SJSA1 (cell line): ENCODE measurements at places on chromosomes 3 and 15. TPM values are rescaled to one million over a fixed set of nuclear protein-coding genes. Genes with fewer than 3 reads are reported as not detected.

GRCh38 chr15:87877822-87878542, 378.6 kb downstream of the NTRK3 start:
- DNase-seq: no peak

TRIM71 gene
- total RNA-seq: under 0.01 TPM in 1 of 2 replicates, not detected in the other

IL12A gene
- 0.09 and 5.5 TPM in 2 replicates for total RNA-seq

GRCh38 chr3:151989621-151990020, 116.2 kb downstream of the SUCNR1 start:
- no peak for DNase-seq

DNA sequence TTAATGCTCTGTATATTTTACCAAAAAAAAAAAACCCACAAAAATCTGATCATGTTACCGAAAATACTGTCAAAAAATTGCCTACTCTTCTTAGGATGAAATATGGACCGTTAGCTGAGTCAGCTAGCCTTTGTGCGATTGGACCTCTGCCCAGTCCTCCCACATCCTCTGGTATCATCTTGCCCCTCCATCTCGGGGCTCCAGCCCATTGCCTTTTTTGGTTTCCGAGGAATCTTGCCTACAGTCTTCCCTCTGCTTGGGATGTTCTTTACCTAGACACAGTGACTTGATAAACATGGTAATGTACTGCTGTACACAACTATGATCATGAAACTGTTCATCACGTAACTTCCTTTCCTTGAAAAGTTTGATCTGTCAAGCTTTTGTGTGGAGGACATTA, 371.4 kb downstream of the SV2B start:
- no peak for DNase-seq

HGD gene
- total RNA-seq: not detected in 2 replicates

DNA sequence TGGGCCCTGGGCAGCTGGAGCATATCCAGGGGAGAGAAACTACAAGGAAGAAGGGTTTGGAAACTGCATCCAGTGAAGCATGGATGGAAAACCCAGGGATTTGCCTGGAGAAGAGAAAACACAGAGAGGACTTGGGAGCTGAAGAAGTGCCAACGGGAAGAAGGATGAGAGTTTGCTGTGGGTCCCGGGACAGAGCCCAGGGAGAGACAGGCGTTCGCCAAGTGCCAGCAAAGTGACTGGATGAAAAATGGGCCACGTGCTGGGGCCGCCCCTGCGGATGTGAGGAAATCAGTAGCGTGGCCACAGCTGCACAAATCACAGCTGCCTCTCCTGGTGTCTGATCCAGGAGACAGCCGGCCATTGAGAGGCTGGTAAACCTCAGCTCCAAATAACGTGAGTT, 70.4 kb downstream of the HES1 start:
- no peak for DNase-seq

- DNase-seq: no peak
These were observed 1.2 kb downstream of the GP5 start for GRCh38 chr3:194397757-194398312.

GRCh38 chr3:10930666-10931040, 61.9 kb upstream of the SLC6A1 start:
- DNase-seq: no peak

DNA sequence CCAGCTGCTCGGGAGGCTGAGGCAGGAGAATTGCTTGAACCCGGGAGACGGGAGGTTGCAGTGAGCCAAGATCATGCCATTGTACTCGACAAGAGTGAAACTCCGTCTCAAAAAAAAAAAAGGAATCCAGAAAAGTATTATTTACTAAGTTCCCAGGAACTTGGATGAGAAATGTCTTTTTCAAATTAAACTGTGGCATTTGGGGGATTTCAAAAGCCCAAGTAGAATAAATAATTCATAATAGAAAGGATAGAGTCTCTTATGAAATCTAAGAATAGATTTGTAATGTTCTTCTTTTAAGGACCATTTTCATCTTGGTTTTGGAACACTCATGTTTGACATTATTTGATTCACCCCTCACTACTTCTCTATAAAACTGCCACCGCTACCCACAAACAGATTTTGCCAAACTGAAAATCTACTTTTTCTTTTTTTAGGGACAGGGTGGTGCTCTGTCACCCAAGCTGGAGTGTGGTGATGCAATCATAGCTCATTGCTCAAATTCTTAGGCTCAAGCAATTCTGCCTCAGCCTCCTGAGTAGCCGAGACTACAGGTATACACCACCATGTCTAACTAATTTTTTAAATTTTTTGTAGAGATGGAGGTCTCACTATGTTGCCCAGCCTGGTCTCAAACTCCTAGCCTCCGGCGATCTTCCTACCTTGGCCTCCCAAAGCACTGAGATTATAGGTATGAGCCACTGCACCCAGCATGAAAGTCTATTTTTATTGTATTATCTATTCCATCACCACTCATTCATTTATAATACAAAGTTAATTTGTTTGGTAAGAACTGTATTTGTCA, 99.3 kb downstream of the SENP2 start:
- no peak for DNase-seq

GRCh38 chr3:192727032-192727847, at the start of gene FGF12:
FGF12 (minus strand) TSS chr3:192727541.
- DNase-seq: no peak

- DNase-seq: no peak
These were observed 41.4 kb upstream of the EIF1B start for GRCh38 chr3:40267937-40268724.

A4GNT gene
- not detected in 2 replicates for total RNA-seq

CSTA gene
- not detected in 2 replicates for total RNA-seq

DNA sequence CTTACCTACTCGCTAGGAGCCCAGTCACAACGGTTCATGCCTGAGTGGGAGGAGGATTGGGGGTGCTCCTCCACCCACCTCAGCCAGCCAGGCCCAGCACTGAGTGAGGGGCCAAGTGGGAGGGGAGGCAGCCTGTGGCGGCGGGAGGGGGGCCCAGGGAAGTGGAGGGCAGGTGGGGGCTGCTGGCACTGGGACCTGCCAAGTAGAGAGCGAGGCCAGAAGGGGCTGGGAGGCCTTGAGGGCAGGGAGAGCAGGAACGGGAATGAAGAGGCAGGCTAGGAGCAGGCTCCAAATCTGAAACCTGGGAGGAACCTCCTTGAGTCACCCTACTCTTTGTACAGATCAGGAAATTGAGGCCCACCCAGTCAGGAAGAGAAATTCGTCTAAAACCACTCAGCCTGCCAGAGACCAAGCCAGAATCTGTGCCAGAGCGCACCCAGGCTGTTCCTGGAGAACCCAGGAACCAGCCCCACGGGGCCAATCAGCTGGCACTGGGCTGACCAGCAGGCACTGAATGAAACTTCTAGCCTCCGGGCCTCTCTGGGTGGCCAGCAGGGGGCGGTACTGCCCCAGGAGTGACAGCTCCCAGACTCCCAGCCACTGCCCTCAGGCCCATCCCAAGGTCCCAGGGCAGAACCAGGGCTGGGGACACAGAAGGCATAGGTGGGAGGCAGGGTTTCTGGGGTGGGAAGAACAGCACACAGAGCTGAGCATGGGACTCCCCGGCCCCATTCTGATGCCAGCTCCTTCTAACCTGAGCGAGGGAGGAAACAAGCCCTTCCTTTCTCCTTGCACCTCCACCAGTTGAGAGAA, 14.8 kb upstream of the CYP11A1 start:
- peak; percentile 88 for DNase-seq

- no peak for DNase-seq
These were observed 302.5 kb upstream of the AZI2 start for GRCh38 chr3:28651159-28651558.

GRCh38 chr3:152350776-152351175, 82.0 kb downstream of the MBNL1 start:
- no peak for DNase-seq
